ENCODE measurements at places on chromosomes 7 and 10.

DNA sequence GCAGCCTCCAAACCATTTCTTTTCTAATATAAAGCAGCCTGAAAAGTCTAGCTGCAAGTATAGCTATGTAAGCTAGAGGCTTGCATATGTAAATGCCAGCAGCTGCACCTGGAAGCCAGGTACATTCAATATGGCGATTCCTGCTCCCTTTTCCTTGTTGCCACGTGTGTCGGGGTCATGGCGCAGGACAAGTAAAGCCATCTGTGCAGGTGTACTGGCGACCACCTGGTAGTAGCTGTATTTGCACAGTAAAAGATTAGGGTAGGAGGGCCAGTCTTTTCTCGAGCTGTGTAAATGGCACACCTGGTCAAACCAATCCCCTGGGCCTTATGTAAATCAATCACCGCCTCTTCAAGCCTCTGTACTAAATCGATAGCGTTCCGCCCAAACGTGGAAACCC lies 484.5 kb downstream of the MAGI2 start:
- DNase-seq = no peak

GRCh38 chr7:155570991-155571390 lies 24.6 kb upstream of the CNPY1 start:
- DNase-seq = no peak

DNA sequence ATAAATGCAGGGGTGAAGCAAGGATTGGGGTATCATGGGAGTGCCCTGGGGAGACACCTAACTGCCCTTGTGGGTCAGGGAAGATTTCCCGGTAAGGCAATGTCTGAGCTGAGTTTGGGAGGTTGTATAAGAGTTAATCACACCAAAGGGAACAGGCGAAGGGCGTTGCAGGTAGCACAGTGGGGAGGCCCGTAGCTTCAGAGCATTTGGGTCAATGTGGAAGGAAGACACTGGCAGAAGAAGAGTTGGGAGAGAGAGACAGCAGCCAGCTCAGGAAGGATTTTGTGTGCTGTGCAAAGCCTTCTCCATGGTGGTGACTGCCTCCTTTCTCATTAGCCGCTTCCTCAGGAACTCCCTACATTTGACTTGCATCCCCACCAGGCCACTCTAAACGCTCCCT lies 80.8 kb upstream of the LEP start:
- DNase-seq = no peak

GRCh38 chr7:68587599-68587998 lies 1010.7 kb upstream of the AUTS2 start:
- DNase-seq = no peak

DNA sequence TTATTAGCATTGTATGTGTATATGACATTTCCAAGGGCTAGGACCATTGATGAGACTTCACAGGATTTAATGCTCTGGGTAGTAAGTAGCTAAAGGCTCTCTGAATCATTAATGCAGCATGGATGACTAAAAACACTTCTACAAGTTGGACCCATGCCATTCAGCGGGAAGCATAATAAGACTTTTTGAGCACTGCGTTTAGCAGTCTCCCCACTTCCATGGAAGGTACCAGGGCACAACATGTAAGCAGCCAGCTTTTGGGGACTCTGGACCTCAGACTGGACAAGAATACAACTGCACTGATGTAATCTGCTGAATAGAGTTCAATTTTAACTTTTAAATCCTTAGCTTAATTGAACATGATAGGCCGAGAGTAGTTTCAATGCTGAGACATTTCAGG lies 191.7 kb upstream of the IMMP2L start:
- DNase-seq = no peak

- DNase-seq = no peak
Measured at GRCh38 chr10:31304291-31304970, 14.6 kb upstream of the ZEB1 start.
